ENCODE measurements at places on chromosomes 3 and 15.

DNA sequence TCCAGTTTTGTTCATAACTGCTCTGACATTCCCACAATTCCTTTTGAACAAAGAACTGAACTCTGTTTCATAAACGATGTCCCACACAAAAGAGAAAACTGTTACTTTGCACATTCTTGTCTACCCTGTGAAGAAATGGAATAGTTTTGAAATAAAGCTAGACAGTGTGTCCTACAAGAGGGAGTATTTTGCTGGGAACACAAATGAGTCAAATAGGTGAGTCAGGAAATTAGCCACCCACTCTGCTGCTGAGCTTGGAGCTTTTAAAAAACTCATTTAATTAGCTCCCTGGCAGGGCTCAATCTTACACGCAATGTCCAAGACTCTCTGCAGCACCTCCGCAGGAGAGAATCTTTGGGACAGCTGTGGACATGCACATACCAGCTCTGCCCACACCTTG lies 193.4 kb downstream of the SLC9A9 start:
- DNase-seq = no peak

GRCh38 chr3:161412123-161412522 lies 40.8 kb upstream of the SPTSSB start:
- DNase-seq = no peak

DNA sequence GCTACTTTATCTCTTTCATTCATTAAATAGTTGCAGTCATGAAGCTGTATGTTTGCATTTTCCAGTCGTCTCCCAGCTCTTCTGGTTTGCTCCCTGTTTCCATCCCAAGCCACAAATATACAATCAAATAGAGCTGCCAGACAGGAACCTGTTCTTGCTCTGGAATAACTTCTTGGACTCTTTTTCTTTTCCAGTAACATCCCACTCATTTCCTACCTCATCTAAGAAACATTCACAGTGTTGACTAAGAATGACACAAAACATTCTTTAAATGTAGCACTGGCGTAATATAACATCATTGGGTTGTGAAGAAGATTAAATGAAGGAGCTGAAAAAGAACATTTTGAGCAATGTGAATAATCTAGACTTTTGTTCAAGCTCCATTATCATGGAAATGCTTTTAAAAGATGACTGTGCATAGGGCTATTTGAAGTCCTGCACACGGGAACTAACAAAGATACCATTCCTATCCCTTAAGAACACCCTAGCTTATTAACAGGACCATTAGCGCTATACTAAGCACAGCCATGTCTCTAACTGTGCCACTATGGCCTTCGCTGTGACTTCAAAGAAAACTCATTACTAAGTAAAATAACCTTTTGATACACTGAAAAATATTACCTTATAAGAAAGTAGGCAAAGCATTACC lies 574.0 kb downstream of the NAALADL2 start:
- DNase-seq = no peak

GRCh38 chr3:108393128-108393900 lies 97.0 kb downstream of the HHLA2 start:
- no peak for DNase-seq

GRCh38 chr3:190121383-190121782 lies 686 bp upstream of the P3H2 start:
- DNase-seq = no peak

- DNase-seq = peak; percentile 11
Measured at GRCh38 chr3:170178651-170179050, 2.9 kb downstream of the PHC3 start.

GRCh38 chr15:57528940-57529565 lies 62.7 kb upstream of the MYZAP start:
- no peak for DNase-seq

DNA sequence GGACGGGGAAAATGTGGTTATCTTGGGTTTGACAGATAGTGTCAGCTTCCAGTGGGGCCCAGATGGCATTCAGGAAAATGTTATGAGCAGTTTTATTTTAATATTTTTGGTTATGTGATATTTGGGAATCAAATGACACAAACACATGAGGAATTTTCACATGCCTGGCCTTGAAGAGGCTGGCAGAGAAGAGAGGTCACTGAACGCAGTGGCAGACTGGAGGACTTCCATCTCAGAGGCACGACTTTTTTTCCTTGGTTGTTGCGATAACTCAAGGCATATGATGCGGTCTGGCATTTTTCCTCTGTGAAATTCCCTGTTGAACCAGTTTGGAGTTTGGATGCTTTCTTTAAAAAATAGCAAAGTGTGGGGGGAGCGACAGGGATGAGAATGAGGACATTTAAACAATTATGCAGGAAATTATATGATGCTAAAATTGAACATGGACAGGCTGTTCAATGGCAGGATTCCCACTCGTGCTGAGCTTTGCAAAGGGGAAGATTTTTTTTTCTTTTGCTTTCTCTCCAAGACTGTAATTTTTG lies 36.9 kb upstream of the ARPP21 start:
- no peak for DNase-seq

DNA sequence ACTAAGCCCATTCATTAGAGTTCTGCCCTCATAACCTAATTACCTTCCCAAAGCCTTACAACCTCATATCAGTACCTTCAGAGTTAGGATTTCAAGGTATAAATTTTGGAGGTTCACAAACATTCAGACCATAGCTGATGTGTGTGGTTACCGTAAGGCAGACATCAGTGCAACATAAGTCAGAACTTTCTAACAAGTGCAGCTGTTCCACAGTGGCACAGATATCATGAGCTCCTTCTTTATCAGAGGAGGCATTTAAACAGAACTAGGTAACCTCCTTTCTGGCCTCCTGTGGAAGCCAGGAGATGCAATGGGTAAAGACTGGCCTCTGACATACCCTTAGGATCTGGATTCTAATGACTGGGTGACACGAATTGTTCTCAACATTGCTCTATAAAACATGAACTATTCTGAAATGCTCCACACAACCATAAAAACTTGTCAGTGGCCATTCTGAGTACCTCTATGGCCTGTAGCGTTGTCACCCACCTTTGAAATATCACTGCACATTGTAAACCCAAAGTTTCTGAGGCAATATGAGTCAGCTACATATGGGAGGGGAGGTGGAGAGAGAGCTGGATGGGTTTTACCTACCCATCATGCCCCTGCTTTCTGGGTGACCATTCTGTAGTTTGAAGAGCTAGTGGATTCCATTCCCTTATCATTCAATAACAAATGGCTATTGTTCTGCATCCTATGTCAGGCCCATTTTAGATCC lies 546.0 kb upstream of the TBL1XR1 start:
- DNase-seq = no peak

DNA sequence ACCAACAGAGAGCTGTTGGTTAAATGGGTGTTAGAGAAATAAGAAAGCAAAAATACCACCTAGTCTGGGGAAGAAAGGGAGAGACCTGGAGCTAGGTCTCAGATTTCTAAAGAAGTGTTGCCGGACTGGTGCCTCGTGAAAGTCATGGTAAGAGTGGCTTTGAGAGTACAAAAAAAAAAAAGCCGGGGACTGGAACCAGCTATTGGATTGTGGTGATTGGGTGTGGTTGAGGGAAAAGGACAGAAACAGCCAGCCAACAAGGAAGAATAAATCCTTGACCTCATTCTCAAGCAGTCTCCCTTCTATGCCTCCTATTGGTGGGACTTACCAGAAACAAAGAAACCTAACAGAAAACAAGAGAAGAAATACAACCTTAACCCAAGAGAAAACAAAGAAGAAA lies 346.4 kb upstream of the KCNMB2 start:
- no peak for DNase-seq

- DNase-seq = no peak
Measured at GRCh38 chr3:123371426-123371825, 77.5 kb downstream of the ADCY5 start.

DNA sequence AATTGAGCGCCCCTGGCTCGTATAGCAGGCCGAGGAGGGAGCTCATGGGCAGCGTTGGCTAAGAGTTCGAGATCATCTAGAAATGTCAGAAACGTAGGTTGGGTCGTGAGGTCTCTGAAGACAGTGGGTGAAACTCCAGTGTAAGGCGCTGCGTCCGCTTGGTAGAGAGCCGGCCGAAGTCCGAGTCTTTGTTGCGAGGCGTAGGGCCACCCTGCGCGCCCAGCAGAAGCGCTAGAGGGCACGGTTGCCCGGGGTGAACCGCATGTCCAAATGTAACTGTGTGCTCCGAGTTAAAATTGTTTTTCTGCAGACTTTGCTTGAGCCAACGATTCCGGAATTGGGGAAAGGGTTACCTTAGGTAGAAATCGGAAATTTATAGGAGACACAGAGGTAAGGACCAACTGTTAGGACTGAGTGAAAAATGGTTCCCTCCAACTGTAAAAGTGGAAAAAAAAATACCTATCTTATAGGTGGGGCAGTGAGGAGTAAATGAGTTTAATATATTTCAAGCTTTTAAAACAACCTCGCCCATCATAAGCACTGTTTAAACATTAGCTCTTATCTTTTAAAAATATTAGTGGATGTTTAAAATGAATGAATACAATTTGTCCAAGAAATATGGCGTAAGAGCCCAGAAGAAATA lies 993 bp upstream of the SIAH2 start:
- DNase-seq = no peak

DNA sequence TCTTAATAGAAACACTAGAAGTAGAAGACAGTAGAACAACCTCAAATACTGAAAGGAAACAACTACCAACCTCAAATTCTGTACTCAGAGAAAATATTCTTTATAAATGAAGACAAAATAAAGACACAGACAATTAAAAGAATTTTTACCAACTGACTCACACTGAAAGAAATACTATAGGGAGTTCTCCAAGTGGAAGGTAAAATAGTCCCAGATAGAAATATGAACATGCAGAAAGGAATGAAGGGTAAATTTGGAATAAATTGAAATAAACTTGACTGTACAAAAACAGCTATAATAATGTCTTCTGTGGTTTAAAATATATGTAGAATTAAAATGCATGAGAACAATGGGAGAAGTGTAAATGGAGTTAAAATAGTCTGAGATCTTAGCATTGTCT lies 36.7 kb upstream of the CCDC174 start:
- no peak for DNase-seq

- DNase-seq = no peak
Measured at GRCh38 chr3:149288655-149289054, 44.8 kb downstream of the TM4SF18 start.

DNA sequence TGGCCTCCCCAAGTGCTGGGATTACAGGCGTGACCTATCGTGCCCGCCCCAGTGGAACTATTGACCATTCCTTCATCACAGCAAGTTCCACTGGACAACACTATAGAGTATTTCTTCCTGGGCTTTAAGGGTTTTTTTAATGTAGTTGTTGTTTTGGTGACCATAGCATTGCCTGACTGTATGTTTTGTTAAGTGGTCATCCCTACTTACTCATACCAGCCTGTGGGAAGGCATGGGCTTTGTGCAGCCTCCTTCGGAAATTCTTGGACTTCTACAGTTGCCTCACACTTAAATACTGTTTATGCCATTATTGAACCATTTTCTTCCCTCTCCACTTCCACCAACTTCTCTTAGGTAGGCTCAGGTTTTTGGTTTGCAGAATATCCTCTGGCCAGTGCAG lies 19.9 kb upstream of the ALPK3 start:
- DNase-seq = no peak

DNA sequence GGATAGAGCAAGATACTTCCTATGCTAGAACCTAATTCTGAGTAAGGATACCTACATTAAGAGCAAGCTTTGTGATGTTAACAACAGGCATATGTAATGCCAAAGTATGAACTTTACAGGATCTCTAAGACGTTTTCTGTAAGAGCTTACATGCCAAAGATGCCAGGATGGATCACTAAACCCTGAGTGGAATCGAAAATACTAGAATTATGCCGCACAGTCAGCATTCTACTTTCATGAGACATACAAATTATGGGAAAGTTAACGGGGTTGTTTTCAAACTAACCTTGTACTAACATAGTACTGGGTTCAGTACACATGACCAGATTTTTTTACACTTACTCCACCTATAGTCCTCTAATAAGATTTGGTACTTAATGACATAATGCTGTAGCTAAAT lies 55.1 kb downstream of the AAGAB start:
- no peak for DNase-seq

- no peak for DNase-seq
Measured at GRCh38 chr3:54564374-54564925, 363.4 kb downstream of the LRTM1 start.

DNA sequence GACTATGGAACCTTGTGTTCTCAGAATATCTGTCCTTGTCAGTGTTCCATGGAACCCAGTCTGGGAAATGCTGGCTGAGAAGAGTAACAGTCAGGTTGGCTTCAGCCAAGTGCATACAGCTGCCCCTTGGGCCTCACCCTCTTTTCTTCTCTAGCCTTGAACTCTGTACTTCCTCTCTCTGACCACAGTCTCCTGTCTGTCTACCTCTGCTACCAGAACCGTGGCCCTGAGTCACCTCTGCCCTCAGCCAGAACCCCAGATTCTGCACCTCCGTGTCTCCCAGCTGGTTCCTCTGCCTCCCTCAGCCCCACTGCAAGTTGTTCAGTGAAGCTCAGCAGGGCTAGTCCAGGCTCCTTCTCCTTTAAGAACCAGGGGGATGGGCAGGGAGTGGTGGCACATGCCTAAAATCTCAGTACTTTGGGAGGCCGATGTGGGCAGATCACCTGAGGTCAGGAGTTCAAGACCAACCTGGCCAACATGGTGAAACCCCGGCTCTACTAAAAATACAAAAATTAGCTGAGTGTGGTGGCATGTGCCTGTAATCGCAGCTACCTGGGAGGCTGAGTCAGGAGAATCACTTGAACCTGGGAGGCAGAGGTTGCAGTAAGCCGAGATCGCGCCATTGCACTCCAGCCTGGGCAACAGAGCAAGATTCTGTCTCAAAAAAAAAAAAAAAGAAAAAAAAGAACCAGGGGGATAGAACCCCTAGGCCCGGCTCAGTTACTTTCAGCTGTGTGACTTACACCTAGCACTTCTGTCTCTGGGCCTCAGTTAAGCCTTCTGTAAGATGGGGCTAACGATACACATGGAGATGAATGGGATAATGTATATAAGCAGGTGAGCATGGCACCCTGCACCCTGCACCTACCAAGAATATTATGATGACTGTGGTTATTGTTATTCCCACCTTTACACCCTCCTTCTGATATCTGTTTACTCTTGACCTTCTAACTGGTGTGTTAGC lies 24.3 kb upstream of the TATDN2 start:
- no peak for DNase-seq

GRCh38 chr3:14546041-14546440 lies 5.9 kb upstream of the GRIP2 start:
- no peak for DNase-seq

DNA sequence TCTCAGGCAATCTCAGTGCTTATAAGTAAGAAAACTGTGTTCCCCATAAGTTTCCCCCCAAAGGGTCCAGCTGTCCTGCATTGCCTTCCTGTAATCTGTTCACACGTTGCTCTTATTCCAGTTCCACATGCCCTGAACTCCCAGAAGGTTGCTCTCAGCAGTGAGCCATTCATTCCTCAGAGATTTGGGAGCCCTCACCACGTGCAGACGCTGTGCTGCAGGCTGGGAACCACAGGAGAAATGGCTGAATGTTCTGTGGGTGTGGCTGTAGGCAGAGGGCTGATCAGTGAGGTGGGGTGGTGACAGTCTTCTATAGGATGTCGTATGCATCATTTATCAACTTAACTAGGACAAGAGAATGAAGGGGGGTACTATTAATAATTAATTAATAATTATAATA lies 3.3 kb upstream of the THSD4 start:
- no peak for DNase-seq

- no peak for DNase-seq
Measured at GRCh38 chr3:32376115-32376514, 15.5 kb upstream of the CMTM7 start.
